ENCODE measurements at places on chromosomes 3 and 15. TPM values are rescaled to one million over a fixed set of nuclear protein-coding genes. Genes with fewer than 3 reads are reported as not detected.

Gene MOBP
- total RNA-seq = not detected

Gene SLC28A2
- total RNA-seq = not detected

Gene SLC15A2
- 0.33 TPM for total RNA-seq

Gene WDR72
- under 0.01 TPM for total RNA-seq

Gene RTP1
- not detected for total RNA-seq

Gene ZBBX
- total RNA-seq = 0.05 TPM

Gene RNF111
- total RNA-seq = 16.2 TPM

Gene NPAP1
- not detected for total RNA-seq

Gene ATP13A3
- total RNA-seq = 196 TPM

Gene ADCY5
- 0.17 TPM for total RNA-seq

Gene GMNC
- not detected for total RNA-seq

Gene FOXL2NB
- total RNA-seq = under 0.01 TPM

Gene NCK1
- 150 TPM for total RNA-seq

Gene STRC
- not detected for total RNA-seq

Gene ZNF774
- 1.4 TPM for total RNA-seq

Gene SLC9C1
- total RNA-seq = 0.85 TPM

Gene COL8A1
- 653 TPM for total RNA-seq

Gene DZIP1L
- total RNA-seq = 4.6 TPM

Gene RHOA
- total RNA-seq = 682 TPM

Gene LRRIQ4
- total RNA-seq = not detected

Gene SCAANT1
- total RNA-seq = not detected

Gene CYP1A2
- total RNA-seq = not detected
